Sigmoid colon (tissue), 7 donors: ENCODE measurements at places on chromosomes 16 and 17. TPM values are rescaled to one million over a fixed set of nuclear protein-coding genes. Genes with fewer than 3 reads are reported as not detected.

DNA sequence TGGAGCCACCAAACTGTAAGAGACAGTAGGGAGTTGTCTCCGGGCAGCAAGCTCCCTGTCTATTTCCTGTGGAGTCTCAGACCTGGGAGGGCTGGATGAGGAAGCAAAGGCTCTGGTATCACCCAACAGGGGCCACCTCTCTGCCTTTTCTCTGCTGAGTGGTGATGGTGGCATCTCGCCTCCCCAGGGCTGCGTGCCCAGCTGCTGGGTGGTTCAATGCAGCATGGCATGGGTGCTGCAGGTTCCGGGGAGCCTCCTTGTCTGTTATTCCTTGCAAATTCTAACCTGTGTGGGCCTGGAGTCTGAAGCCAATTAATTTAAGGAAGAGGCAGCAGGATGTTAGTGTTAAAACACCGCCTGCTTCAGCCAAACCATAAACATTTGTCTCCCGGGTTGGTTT, 78.2 kb downstream of the CCDC182 start:
- H3K36me3 ChIP-seq = no peaks in the 10 kb centered on the region
- peak; percentile 46 for DNase-seq
- no peak overlapping the region for H3K27ac ChIP-seq

- H3K36me3 ChIP-seq = peaks cover 13% of the 10 kb centered on the region
- DNase-seq = peak; percentile 86
- no peaks in the 10 kb centered on the region for H3K27me3 ChIP-seq
- no peak overlapping the region for H3K4me3 ChIP-seq
Observed at GRCh38 chr17:57881783-57882351, 32.0 kb upstream of the MRPS23 start.

The FBXO39 gene
- total RNA-seq = not detected

The TEX14 gene
- total RNA-seq = 0.14 TPM

GRCh38 chr17:67016039-67016762, 28.2 kb upstream of the CACNG1 start:
- no peaks in the 10 kb centered on the region for H3K36me3 ChIP-seq
- H3K4me1 ChIP-seq = no peaks in the 10 kb centered on the region
- no peaks in the 10 kb centered on the region for H3K27me3 ChIP-seq
- H3K27ac ChIP-seq = no peak overlapping the region

GRCh38 chr16:12066823-12067222, 90.3 kb downstream of the SNX29 start:
- H3K27me3 ChIP-seq = no peaks in the 10 kb centered on the region
- no peak overlapping the region for H3K4me3 ChIP-seq
- H3K27ac ChIP-seq = no peak overlapping the region
- H3K4me1 ChIP-seq = no peaks in the 10 kb centered on the region
- peaks cover 4% of the 10 kb centered on the region for H3K36me3 ChIP-seq
- DNase-seq = no peak

GRCh38 chr16:21650521-21650920, 1.9 kb downstream of the IGSF6 start:
- H3K4me3 ChIP-seq = no peak overlapping the region
- DNase-seq = no peak
- peaks cover 8% of the 10 kb centered on the region for H3K36me3 ChIP-seq
- H3K27ac ChIP-seq = no peak overlapping the region
- peaks cover 15% of the 10 kb centered on the region for H3K4me1 ChIP-seq

The GAS7 gene
- 64.2 TPM for total RNA-seq

The C16orf96 gene
- total RNA-seq = 0.16 TPM

DNA sequence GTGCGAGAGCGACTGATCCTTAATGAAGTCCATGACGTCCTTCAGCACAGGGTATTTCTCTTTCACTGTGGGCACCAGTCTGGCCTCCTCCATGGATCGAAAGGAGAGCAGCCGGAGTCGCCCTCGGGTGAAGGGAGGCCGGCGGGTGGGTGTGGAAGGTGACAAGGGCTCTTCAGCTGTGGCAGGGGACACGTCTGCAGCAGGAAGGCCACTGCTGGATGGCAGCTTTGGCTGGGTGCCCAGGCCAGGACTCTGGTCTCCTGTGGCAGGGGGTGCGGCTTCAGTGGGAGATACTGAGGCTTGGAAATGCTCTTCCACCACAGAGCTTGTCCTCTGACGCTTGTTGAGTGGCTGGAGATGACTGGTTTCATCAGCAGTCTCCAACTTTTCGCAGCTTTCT, 78.5 kb downstream of the ZZEF1 start:
- no peaks in the 10 kb centered on the region for H3K4me1 ChIP-seq
- H3K27ac ChIP-seq = no peak overlapping the region
- no peaks in the 10 kb centered on the region for H3K27me3 ChIP-seq
- H3K36me3 ChIP-seq = peaks cover 58% of the 10 kb centered on the region
- no peak for DNase-seq
- no peak overlapping the region for H3K4me3 ChIP-seq

The ST6GALNAC2 gene
- 9.4 TPM for total RNA-seq

GRCh38 chr17:46719891-46720290, 98.6 kb downstream of the WNT3 start:
- H3K4me1 ChIP-seq = no peaks in the 10 kb centered on the region
- no peak overlapping the region for H3K4me3 ChIP-seq
- no peak for DNase-seq
- H3K36me3 ChIP-seq = peaks cover 18% of the 10 kb centered on the region

The USH1G gene
- total RNA-seq = not detected

GRCh38 chr17:75535119-75535537, 9.6 kb downstream of the LLGL2 start:
- H3K27ac ChIP-seq = no peak overlapping the region
- no peaks in the 10 kb centered on the region for H3K27me3 ChIP-seq
- no peak for DNase-seq

DNA sequence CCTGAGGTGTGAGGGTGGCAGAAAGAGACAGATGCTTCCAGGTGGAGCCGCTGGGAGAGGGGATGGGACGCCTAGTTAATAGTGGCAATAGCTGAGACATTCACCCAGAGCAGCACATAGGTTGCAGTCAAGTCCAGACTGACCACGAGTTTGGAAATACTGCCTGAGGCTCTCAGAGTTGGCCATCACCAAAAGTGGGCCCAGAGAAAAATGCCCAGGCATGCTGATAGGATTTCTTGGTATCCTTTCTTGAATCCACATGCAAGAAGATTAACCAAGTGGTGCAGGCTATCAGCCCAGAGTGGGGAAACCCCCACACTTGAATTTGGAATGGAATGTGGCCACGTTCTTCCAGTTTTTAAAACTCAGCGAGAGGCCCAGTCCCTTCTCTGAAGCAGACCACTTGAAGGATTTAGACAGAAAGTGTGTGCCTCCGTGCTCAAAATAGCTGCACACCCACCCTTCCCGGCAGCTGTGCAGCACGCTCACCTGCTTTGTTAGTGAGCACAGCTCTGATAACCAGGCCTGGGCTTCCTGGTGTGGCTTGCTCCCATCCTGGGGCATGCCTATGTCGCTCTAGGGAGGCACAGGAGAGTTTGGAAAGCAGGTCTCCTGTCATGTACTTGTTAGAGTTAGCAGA, 35.7 kb downstream of the PLD6 start:
- peaks cover 40% of the 10 kb centered on the region for H3K36me3 ChIP-seq
- DNase-seq = no peak
- no peak overlapping the region for H3K27ac ChIP-seq
- no peak overlapping the region for H3K4me3 ChIP-seq
- H3K4me1 ChIP-seq = no peaks in the 10 kb centered on the region
- no peaks in the 10 kb centered on the region for H3K27me3 ChIP-seq
